Heart left ventricle (tissue), 16 donors: ENCODE measurements at places on chromosomes 5 and 9.

DNA sequence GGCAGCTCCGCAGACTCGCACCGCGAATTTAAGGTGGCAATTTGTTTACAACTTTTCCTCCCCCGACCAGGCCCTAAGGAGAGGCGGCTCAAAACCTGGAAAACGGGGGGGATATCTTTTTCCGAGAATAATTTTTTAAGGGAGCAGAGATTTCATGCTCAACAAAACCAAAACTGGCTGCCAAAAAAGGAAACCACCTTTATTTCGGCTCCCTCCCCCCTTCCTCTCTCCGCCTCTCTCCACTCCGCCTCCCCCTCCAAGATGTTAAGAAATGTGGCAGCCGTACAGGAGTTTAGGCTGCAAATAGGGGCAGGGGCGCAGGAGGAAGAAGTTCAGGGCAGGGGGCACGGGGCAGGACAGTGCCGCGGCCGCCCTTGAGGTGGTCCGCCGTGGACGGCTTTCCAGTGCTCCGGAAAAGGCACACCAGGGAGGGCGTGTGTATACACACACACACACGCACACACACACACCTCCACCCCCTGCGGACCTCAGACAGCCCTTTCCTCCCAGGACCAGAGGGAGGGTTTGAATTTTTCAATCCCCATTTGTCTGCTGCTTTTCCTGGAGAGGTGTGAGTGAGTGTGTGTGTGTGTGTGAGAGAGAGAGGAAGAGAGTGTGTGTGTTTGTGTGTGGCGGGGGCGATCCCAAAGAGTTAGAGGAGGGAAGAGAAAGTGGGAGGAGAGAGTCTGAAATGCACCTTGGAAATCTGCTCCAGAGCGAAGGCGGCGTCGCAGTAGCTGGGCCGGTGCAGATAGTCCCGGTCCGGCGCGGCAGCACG lies 9.1 kb downstream of the PTCH1 start:
- DNase-seq = peak; percentile 54

- no peak for DNase-seq
These were observed 2.7 kb downstream of the HSPB3 start for GRCh38 chr5:54458221-54458620.

GRCh38 chr9:85640425-85640824 lies 101.3 kb downstream of the AGTPBP1 start:
- DNase-seq = no peak

DNA sequence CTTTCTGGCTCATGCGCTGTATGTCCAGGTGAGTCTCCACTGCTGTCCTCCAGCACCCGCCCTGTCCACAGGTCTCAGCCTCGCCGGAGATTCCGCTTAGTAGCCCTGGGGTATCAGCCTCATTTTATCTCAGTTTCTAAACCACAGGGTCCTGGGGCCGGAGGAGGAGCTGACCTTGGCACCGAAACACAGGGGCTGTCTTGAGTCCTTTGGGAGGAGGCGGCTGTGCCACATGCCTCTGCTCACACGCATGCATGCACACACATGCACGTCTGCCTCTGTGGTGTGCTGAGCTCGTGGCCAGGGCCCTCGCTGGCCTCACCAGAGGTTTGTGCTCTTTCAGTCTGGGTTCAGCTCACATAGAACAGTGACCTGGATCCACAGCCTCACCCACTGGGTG lies 23.3 kb downstream of the TRIP13 start:
- no peak for DNase-seq

- DNase-seq = no peak
These were observed 334.6 kb downstream of the SPOCK1 start for GRCh38 chr5:137164536-137164935.

- DNase-seq = no peak
These were observed 116.0 kb downstream of the GOLPH3 start for GRCh38 chr5:32058101-32058500.

DNA sequence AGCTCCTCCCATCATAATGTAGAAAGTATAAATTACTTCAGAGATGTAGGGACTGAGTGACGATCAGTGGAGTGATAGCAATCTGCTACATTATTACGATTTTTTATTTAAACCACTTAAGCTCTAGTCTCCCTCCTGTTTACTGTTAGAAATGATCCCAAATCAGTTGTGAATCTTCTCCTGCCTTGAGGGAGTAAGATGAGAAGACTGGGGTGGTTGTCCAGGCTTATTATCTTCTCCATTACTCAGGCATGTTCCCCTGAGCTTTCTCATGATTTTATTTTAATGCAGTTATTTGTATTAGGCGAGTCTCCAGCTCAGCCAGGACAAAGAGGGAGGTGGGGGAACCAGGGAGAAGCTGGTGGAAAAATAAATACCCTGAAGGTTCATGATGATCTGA lies 48.2 kb upstream of the CTNNA1 start:
- no peak for DNase-seq

- no peak for DNase-seq
These were observed 63.3 kb downstream of the FYB1 start for GRCh38 chr5:39156082-39156481.

GRCh38 chr9:134730011-134730760 lies 88.6 kb downstream of the COL5A1 start:
- peak; percentile 62 for DNase-seq

- no peak for DNase-seq
These were observed 6.5 kb downstream of the IRX1 start for GRCh38 chr5:3601911-3602782.

GRCh38 chr9:90927496-90927895 lies 125.9 kb downstream of the SYK start:
- DNase-seq = no peak

GRCh38 chr5:3962113-3962512 lies 366.5 kb downstream of the IRX1 start:
- DNase-seq = no peak

- DNase-seq = no peak
These were observed 53.5 kb downstream of the NEURL1B start for GRCh38 chr5:172694541-172694940.

DNA sequence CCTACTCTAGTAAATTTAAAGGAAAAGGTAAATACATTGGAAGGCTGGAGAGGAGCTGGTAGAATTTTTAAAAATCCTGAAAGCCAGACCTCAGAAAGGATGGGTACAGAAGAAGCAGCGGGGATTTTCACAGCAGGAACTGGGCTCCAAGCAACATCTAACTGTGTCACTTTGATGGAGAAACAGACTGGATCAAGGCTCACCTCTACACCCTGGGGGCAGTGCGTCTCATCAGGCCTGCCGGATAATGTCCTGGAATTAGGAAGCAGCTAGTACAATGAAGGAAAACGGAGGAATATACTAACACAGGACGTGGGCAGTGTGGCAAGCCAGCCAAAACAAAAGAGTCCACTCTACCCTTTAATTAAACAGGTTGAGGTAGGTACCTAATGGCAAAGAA lies 463.6 kb downstream of the TAF11L14 start:
- no peak for DNase-seq

GRCh38 chr5:2670940-2671339 lies 80.5 kb downstream of the IRX2 start:
- DNase-seq = no peak

DNA sequence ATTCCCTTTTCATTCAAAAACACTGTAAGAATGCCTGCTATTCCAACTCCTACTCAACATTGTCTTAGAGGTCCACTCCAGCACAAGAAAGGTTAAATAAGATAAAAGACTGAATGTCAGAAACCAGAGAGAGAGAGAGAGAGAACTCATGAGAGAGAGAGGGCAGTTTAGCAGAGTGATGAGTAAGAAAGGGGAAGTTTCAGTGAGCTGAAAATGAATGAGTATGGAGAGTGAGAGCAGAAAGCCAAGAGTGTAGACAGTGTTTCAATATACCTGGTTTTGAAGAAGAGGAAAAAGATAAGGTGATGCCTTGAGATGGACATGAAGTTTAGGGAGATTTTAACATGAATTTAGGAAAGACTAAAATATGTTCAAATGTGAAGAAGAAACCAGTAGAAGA lies 528.0 kb upstream of the SEMA6A start:
- no peak for DNase-seq

DNA sequence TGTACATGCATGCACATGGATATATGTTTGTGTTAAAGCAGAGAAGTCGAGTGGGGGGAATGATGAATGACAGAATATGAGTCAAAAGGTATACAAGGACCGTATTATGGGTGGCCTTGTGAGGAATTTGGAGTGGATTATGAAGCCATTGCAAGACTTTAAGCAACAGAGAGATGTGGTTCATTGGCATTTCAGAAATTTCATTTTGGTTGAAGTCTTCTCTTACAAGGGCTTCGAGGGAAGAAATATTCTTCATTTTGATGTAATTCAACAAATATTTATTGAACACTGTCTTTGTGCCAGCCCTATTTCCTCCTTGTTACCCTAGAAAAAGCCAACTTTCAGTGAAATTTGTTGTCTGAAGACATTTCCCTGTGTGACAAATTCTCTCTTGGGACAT lies 83.9 kb upstream of the SLCO6A1 start:
- DNase-seq = no peak

DNA sequence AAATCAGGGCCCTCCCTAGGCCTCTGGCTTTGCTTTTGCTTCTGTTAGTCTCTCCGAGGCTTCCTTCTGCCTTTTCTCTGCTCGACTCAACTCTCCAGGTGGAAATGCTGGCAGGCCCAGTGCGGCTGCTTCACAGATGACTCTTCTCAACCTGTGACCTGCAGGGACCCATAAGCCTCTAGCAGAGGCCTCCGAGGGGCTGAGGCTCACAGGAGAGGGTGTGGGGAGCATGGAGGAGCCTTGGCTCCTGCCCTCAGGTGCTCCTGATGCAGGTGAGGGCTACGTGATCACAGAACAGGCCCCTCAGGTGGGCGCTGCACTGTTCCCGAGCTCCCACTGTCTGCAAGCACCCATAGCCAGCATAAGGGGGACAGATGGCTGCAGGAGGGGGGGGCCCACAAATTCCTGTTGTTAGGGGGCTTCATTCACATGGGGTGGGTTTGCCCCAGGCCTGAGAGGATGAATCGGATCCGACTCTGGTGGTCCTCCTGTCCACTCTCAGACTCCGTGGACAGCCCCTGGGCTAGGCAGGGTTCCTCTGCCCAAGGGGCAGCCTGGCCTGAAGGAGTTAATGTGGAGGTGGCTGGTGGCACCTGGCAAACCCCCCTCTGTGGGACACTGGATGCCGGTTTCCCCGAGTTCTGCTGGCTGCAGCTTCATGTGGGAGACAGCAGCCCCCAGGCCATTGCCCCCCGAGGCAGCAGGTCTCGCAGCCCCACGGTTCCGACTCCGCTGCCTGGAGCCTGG lies 10.9 kb upstream of the FCN2 start:
- DNase-seq = no peak

GRCh38 chr5:43096916-43097315 lies 23.8 kb upstream of the ZNF131 start:
- DNase-seq = no peak

GRCh38 chr9:69168709-69169217 lies 5.3 kb upstream of the TJP2 start:
- DNase-seq = no peak

DNA sequence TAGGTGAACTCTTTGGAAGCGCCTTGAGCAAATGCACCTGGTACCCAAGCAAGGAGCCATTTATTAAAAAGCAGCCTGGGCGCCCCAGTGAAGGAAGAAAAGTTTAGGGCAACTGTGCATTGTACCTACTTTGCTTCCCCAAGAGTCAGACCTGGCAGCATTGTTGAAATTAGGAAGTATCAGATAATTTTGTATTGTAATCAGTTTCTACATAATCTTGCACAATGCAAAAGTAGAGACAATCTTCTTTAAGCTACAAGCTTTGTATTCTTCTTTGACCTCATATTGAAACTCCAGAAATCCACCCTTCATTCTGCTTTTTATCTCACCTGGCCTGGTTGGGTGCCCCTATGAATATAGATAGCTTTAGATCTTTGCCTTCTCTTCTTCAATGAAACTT lies 490.8 kb downstream of the RASEF start:
- DNase-seq = no peak

DNA sequence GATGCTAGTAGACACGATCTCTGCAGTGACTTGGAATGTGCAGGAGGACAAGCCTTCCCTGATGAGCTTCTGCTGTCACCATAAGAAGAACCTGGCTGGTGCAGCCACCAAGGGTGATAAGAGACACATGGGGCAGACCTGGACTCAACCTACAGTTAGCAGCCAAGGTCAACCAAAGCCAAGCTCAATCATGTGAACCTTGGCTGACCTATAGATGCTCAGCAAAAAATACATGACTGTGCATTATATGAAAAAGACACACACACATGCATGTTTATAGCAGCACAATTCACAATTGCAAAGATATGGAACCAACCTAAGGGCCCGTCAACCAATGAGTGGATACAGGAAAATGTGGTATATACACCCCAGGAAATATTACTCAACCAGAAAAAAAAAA lies 86.9 kb downstream of the TARS1 start:
- no peak for DNase-seq

DNA sequence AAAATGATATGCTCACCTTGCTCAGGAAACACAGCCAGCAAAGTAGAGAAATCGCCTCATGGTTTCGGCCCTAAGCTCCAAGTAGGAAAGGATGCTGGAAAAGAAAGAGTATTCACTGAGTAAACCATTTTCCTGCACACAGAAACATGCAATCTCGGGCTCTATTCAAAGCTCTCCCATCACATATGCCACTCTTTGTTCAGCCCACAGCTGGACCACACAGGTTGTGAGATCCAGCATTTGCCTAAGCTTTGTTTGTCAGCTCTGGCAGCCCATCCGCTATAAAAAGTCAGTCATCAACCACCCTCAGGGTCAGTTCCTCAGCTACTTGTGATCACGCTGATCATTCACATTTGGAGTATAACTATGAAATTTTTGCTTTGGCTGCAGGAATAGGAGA lies 96.5 kb upstream of the SMARCA2 start:
- no peak for DNase-seq

- DNase-seq = no peak
These were observed 261.3 kb downstream of the CRB2 start for GRCh38 chr9:123617286-123617685.

DNA sequence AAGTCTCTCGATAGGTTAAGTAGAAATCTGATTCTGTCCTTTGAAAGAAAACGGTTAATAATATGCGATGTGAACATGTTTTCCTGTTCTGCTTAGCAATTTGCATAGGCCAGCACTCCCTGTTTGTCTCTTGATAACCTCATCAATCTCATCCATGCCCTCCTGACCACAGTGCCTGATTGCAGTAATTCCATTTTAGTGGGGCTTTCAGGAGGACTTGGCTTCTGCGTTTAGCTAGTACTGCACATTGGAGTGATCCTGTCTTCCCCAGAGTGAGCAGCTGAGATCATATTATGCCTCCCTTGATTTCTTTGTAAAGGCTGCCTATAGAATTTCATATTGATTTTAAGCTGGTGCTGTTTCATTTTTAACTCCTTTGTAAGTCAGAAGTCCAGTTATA lies 335.9 kb upstream of the ISL1 start:
- DNase-seq = no peak

DNA sequence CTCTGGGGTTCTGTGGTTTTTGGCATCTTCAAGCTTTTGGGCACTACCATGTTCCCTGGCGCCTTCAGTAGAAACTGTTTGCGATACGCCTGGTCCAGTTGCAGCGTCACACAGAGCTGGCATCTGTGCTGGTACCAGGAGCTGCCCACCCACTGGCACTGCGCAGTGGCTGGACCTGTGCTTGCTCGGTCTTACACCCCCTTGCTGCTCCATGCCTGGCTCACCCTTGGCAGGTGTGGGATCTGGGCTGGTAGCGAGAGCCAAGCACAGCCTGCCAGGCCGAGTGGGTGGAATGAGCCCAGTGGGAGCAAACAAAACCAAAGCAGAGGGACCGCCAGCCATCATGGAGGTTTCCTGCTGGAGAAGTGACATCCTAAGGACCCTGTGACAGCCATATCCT lies 170.2 kb upstream of the IRX2 start:
- DNase-seq = no peak
